ENCODE measurements at places on chromosomes 7 and 10. TPM values are rescaled to one million over a fixed set of nuclear protein-coding genes. Genes with fewer than 3 reads are reported as not detected.
A peak's percentile ranks its signal among the peaks of the same experiment; 100 is the strongest.

GRCh38 chr7:2260820-2261219, 18.8 kb downstream of the NUDT1 start:
- H3K4me3 ChIP-seq, result no peak overlapping the region
- peaks cover 20% of the 10 kb centered on the region for H3K36me3 ChIP-seq
- peaks cover 4% of the 10 kb centered on the region for H3K27me3 ChIP-seq
- H3K27ac ChIP-seq, result no peak overlapping the region
- H3K4me1 ChIP-seq, result no peaks in the 10 kb centered on the region

- H3K4me1 ChIP-seq, result no peaks in the 10 kb centered on the region
- no peaks in the 10 kb centered on the region for H3K36me3 ChIP-seq
- no peak overlapping the region for H3K27ac ChIP-seq
- DNase-seq, result no peak
- H3K4me3 ChIP-seq, result no peak overlapping the region
- H3K27me3 ChIP-seq, result no peaks in the 10 kb centered on the region
These were observed 234.0 kb downstream of the SNX13 start for GRCh38 chr7:17706275-17706674.

The PUS7 gene
- 14.4 TPM for total RNA-seq

The CDHR3 gene
- total RNA-seq, result 10.6 TPM

The CTAGE8 gene
- total RNA-seq, result 0.80 TPM

DNA sequence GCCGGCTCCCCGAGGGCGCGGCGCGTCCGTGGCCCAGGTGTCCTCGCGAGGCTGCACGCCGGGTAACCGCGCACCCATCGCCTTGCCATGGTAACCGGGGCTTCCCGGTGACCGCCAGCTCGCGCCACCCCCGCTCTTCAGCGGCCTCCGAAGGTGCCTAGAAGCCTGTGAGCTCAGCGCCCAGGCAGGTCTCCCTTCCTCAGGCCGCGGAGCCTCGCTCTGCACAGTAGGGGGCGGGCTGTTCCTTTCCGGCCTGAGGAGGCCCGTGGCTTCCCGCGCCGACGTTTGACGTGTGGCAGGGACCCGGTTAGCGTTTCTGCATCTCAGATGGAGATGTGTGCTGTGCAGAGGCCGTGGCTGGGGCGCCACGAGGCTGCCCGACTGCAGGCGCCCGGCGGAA, 117.1 kb downstream of the DYNC2I1 start:
- peaks cover 10% of the 10 kb centered on the region for H3K27me3 ChIP-seq
- no peak overlapping the region for H3K27ac ChIP-seq
- no peak overlapping the region for H3K4me3 ChIP-seq
- H3K36me3 ChIP-seq, result peaks cover 9% of the 10 kb centered on the region
- H3K4me1 ChIP-seq, result peaks cover 5% of the 10 kb centered on the region

DNA sequence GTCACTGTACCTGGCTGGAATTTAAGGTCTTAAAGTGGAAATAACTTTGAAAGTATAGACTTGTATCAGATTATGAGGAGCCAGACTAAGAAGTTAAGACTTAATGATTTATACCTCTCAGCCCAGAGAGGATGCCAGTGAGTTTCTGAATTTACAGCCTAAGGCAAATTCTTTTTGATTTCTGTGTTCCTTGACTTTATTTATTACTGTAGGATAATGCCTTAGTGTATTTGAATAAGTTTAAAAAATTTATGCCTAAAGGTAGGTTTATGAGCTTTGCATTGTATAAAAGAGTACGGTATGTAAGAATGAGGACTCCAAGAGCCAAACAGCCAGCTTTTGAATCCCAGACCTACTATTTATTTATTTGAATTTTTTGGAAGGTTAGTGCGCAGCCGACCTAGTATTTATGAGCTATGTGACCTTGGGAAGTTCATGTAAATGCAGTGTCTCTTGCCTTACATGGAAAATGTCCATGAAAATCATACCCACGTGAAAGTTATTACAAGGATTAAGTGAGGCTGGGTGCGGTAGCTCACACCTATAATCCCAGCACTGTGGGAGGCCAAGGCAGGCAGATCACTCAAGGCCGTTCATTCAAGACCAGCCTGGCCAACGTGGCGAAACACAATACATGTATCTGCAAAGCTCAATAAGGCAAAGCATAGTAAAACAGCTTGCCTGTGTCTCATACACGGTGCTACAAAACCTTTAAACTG, 174.6 kb downstream of the AUTS2 start:
- no peak overlapping the region for H3K4me3 ChIP-seq
- peaks cover 15% of the 10 kb centered on the region for H3K4me1 ChIP-seq
- peaks cover 4% of the 10 kb centered on the region for H3K27me3 ChIP-seq
- peaks cover under 1% of the 10 kb centered on the region for H3K36me3 ChIP-seq

DNA sequence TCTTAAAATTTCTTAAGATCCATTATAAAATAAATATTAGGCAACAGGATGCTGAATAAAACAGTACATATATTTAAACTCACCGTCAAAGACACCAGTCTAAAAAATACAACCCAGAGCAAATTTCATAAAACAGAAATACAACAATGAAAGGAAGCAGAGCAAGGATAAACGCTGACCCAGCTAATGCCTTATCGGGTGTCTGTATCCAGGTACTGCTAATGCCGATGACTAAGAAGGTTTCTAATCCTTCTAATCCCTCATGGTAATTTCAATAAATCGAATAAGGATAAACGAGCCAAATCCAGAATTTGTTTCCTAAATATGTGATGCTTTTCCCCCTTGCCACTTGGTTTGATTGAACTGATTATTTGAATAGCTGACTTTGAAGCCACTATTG, 1.7 kb downstream of the HYCC1 start:
- no peak overlapping the region for H3K4me3 ChIP-seq
- H3K27me3 ChIP-seq, result peaks cover 8% of the 10 kb centered on the region
- DNase-seq, result no peak
- H3K36me3 ChIP-seq, result no peaks in the 10 kb centered on the region

DNA sequence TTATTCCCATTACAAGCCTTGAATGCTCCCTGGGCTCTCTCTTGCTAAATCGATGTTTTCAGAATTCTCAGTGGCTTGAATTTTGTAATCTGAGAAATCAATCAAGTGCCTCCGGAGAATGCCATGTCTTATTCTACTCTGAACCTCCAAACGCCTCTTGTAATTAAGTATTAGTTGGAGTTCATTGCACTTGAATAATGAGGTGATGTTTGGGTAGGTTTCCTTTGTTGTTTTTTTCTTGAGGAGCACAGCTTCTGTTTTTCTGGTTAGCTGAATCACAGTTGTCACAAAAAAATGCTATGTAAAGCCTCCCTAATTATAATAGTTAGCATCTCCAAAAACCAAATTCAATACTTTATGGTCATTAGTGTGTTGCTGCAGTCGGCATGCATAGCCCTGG, 100.3 kb downstream of the PLPP4 start:
- no peaks in the 10 kb centered on the region for H3K27me3 ChIP-seq
- no peak overlapping the region for H3K4me3 ChIP-seq
- no peaks in the 10 kb centered on the region for H3K4me1 ChIP-seq
- H3K27ac ChIP-seq, result no peak overlapping the region

The MKX gene
- 0.80 TPM for total RNA-seq

DNA sequence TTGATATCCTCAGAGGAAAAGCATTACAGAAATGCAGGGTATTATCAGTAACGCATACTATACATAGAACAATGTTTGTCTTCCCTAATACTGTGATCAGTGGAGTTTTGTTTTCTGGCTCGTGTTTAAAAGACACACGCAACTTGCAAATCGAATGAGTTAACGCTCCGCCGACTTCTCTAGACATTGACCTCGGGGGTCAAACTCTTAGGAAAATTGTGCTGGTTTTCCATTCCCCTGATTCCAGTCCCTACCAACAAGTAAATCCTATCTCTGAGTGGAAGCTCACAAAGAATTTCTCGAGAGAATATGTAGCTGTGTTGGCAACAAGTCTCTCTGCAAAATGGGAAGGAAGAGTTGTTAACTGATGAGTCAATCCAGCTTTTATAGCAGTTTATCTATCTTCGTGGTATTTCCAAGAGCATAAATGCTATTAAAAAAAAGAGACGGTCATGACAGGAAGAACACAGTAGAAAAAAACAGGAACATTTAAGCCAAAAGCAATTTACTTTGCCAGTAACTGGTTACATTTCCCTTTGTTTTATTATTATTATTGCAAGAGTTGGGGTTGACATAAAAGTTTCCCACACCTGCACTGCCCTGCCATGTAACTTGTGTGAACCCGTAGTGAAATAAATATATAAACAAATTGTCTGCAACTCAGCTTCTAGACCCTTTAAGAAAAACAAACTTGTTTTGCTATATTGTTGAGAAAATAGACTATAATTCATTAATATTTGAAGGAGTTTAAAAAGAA, 144.4 kb downstream of the ARID5B start:
- H3K36me3 ChIP-seq, result no peaks in the 10 kb centered on the region
- H3K27me3 ChIP-seq, result no peaks in the 10 kb centered on the region
- peaks cover 20% of the 10 kb centered on the region for H3K4me1 ChIP-seq
- H3K27ac ChIP-seq, result no peak overlapping the region

The ANKRD2 gene
- 0.33 TPM for total RNA-seq

GRCh38 chr7:1372671-1373379, 86.4 kb downstream of the MICALL2 start:
- peaks cover 6% of the 10 kb centered on the region for H3K27me3 ChIP-seq
- H3K4me3 ChIP-seq, result no peak overlapping the region
- DNase-seq, result no peak
- H3K4me1 ChIP-seq, result no peaks in the 10 kb centered on the region

- DNase-seq, result no peak
- no peak overlapping the region for H3K27ac ChIP-seq
- no peaks in the 10 kb centered on the region for H3K36me3 ChIP-seq
- no peaks in the 10 kb centered on the region for H3K27me3 ChIP-seq
- peaks cover 3% of the 10 kb centered on the region for H3K4me1 ChIP-seq
- H3K4me3 ChIP-seq, result no peak overlapping the region
These were observed 251.7 kb upstream of the CSTF2T start for GRCh38 chr10:51950996-51951555.

The ABCA13 gene
- total RNA-seq, result 0.44 TPM

The EIF3B gene
- 125 TPM for total RNA-seq

DNA sequence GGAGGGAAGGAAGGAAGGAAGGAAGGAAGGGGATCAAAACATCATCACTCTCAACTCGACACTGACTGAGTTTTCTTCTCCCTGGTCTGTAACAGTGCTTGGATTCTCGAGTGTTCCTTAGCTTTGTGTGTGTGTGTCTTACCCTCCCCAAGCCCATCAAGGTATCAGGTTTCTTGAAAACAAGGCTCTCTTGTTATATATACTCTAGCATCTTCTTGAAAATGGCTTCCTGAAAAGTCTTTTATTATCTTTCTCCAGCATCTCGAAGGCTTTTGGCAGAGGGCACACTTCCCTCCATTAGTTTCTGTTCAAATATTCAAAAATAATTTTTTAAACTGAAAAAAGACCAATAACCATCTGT, 13.4 kb downstream of the SERPINE1 start:
- DNase-seq, result no peak
- H3K27ac ChIP-seq, result no peak overlapping the region
- peaks cover 1% of the 10 kb centered on the region for H3K27me3 ChIP-seq
- peaks cover 7% of the 10 kb centered on the region for H3K4me1 ChIP-seq
- no peak overlapping the region for H3K4me3 ChIP-seq

DNA sequence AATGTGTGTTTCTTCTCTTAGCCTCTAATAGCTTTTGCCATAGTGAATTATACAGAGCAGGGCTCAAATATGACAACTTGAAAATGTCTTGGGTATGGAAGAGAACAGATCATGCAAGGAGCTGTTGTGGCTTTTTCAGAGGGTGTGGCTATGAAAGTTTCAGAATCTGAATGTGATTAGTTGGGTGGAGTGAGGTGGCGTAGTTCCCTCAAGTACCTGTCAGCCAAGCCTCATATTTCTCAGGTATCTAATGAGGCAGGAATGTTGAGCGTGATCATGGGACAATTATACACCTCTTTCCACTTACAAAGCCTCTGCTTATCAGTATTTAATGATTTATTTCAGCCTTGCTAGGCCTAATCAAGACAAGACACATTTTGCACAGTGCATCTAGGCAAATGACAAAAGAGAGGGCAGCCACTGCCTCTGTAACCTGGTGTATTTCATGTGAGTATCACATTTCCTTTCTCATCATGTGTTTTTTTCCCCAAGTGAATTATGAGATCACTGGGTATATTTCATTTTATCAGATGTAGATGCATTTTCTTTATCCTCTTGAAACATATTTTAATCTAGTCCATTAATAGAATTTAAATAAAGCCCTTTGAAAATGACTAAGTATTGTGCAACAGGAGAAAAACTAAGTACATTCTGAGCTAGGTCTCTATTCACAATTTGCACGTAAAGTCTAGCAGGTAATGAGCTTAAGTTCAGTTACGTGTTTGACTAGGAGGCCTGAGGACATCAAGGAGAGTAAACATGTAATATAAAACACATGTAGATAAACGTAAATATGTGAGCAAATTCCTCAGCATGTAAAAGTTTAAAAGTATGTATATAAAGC, 644.4 kb upstream of the IGFBP3 start:
- H3K36me3 ChIP-seq, result no peaks in the 10 kb centered on the region
- no peak overlapping the region for H3K27ac ChIP-seq
- peaks cover 1% of the 10 kb centered on the region for H3K27me3 ChIP-seq

DNA sequence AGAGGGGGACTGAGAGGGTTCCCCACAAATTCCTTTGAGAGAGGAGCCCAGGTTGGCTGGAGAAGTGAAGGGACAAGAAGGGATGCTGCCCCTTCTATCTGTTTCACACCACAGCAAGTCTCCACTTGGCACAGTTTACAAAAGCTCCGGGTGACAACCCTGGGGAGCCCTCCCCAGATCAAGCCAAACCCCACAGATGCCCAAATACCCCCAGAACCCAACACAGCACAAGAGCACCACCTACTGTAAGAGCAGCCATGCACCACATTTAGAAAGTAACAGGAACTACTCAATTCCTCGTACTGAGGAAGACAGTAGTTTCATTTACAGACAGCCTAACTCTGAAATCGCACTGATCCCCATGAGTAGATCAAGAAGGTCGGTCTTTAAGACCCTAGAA, 67.8 kb upstream of the ATP6V0A4 start:
- H3K27me3 ChIP-seq, result no peaks in the 10 kb centered on the region
- no peak overlapping the region for H3K4me3 ChIP-seq
- peaks cover 22% of the 10 kb centered on the region for H3K36me3 ChIP-seq
- H3K4me1 ChIP-seq, result peaks cover 6% of the 10 kb centered on the region

GRCh38 chr7:52876402-52876801, 159.0 kb upstream of the POM121L12 start:
- H3K36me3 ChIP-seq, result no peaks in the 10 kb centered on the region
- no peak overlapping the region for H3K27ac ChIP-seq
- H3K4me1 ChIP-seq, result peaks cover 2% of the 10 kb centered on the region
- DNase-seq, result no peak

DNA sequence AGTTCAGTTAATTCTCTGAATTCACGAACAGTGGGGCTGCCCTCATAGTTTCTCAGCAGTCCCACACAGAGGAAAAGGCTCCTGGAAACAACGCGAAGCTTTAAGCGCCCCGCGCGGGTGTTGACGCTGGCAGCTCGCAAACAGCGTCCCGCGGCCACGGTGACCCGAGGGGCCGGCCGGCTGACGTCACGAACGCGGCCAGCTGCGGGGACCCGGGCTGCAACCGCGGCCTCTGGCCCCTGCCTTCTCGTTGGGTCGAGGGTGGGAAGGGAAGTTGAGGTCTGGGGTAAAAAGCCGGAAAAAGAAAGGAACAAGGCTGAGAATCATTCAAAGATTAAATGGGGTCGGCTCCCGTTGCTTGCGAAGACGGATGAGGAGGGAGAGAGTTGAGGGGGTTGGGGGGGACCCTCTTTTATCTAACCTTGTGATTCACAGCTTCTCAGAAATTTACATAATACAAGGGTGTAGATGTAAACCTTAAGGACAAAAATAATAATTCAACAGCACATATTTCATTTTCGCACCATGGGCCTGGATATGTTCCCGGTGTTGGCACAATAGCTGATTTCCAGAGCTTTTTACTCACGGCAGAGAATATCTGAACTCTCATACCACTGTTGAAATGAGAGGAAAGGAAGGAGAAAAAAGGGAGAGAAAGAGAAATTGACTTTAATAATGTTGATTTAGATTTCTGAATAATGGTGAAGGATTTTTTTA, 7.3 kb upstream of the FEZF1 start:
- no peak overlapping the region for H3K4me3 ChIP-seq
- H3K36me3 ChIP-seq, result peaks cover 5% of the 10 kb centered on the region
- H3K27ac ChIP-seq, result no peak overlapping the region
- H3K27me3 ChIP-seq, result peaks cover 30% of the 10 kb centered on the region
- H3K4me1 ChIP-seq, result peaks cover 26% of the 10 kb centered on the region
- DNase-seq, result peak; percentile 59
